Fibroblast of the aortic adventitia (primary cell): ENCODE measurements at places on chromosomes 16 and 17. TPM values are rescaled to one million over a fixed set of nuclear protein-coding genes. Genes with fewer than 3 reads are reported as not detected.

Gene CACNG3
- not detected in 2 replicates for total RNA-seq

Gene CD300LG
- total RNA-seq, result not detected in 2 replicates

Gene CLDN6
- total RNA-seq, result 1.1 TPM in 1 of 2 replicates, not detected in the other

Gene RAD51C
- 4.3 and 35.2 TPM in 2 replicates for total RNA-seq

Gene ITGAX
- not detected in 2 replicates for total RNA-seq

Gene TAT
- not detected in 2 replicates for total RNA-seq

Gene HS3ST3A1
- 8.3 and 9.2 TPM in 2 replicates for total RNA-seq

Gene PDIA2
- total RNA-seq, result not detected in 2 replicates

Gene APOBR
- total RNA-seq, result not detected in 2 replicates

Gene ELMO3
- 0.09 and 0.33 TPM in 2 replicates for total RNA-seq

Gene KRT32
- total RNA-seq, result 0.09 TPM in 1 of 2 replicates, not detected in the other

Gene BICDL2
- not detected in 2 replicates for total RNA-seq

Gene ALOX15
- total RNA-seq, result 0.98 TPM in 1 of 2 replicates, not detected in the other

Gene SOX9
- total RNA-seq, result 2.1 and 2.4 TPM in 2 replicates

Gene MEIOB
- total RNA-seq, result 0.09 TPM in 1 of 2 replicates, not detected in the other

Gene SGCA
- total RNA-seq, result 0.65 and 0.90 TPM in 2 replicates

Gene KRTAP2-2
- not detected in 2 replicates for total RNA-seq

Gene IRX6
- total RNA-seq, result not detected in 2 replicates

Gene PARD6A
- total RNA-seq, result 1.4 TPM in 1 of 2 replicates, not detected in the other

Gene GPR179
- under 0.01 TPM in 2 replicates for total RNA-seq

Gene LRRC36
- total RNA-seq, result not detected in 2 replicates

Gene C17orf67
- 0.41 and 0.99 TPM in 2 replicates for total RNA-seq

Gene CTRB1
- total RNA-seq, result not detected in 2 replicates
